Astrocyte of the cerebellum (primary cell): ENCODE measurements at places on chromosomes 7 and 10.

GRCh38 chr7:88670536-88670935 lies 89.0 kb upstream of the ZNF804B start:
- DNase-seq = no peak

DNA sequence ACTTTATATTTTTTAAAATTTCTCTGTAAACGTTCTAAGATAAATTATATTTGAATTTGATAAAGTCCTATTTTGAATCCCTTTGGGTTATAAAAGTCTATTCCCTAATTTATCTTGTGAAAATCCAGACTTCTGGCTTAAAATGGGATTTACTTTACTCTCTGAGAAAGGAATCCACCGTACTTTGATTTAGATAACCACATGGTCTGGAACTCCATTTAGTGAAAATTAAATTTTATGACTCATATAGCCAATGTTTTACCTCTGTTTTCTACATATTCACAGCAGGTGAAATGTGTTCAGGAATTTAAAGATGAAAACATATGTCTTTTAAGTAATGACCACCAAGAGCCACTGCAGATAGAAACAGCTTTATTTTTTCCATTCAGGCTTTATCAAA lies 141.8 kb upstream of the FGFR2 start:
- DNase-seq = no peak

- no peak for DNase-seq
Observed at GRCh38 chr7:92753614-92754013, 82.8 kb downstream of the CDK6 start.

DNA sequence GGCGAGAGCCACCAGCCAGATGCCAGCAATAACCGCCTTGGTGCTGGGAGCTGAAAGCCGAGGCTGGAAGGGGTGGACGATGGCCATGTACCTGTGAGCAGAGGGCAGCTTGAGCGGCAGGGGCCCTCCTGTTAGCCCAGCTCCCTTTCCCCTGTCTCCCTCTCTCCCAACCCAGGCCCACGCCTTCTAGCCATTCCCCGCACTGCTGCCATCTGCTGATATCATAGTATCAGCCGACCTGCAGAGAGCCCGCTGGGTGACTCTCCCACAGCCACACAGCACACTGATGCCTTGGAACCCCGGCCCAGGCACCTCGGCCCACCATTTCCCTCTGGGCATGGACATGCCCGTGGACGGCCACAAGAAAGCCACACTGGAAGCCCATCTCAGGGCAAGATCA lies 1.7 kb downstream of the TACR2 start:
- no peak for DNase-seq

- peak; percentile 44 for DNase-seq
Observed at GRCh38 chr10:6086375-6087233, 2.2 kb upstream of the RBM17 start.

GRCh38 chr10:21990449-21990848 lies 13.1 kb downstream of the DNAJC1 start:
- DNase-seq = no peak

GRCh38 chr10:48272682-48273081 lies 1.8 kb downstream of the FRMPD2 start:
- no peak for DNase-seq

GRCh38 chr10:25842146-25842545 lies 91.9 kb upstream of the MYO3A start:
- DNase-seq = no peak

- no peak for DNase-seq
Observed at GRCh38 chr10:132946806-132947546, 4.6 kb upstream of the CFAP46 start.

DNA sequence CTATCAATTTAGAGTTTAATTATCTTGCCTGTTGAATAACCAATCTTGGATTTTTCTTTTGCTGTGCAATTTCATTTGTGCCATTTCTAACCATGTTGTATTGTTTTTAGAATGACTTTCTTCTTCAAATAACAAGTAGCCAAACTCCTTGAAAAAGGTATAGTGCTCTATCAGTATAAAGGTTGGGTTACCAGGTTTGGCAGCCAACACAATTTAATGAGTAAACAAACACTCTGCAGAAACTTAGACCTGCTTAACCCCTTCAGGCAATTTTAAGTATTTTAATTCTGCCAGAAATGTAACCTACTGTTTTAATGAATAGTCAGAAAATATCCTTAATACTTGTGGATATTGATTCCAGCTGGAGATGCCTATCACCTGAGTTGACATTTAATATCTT lies 299.8 kb downstream of the ARL4A start:
- DNase-seq = no peak

GRCh38 chr10:49241385-49241784 lies 53.2 kb upstream of the TMEM273 start:
- DNase-seq = no peak

- no peak for DNase-seq
Observed at GRCh38 chr7:117021986-117022385, 68.7 kb downstream of the ST7 start.

DNA sequence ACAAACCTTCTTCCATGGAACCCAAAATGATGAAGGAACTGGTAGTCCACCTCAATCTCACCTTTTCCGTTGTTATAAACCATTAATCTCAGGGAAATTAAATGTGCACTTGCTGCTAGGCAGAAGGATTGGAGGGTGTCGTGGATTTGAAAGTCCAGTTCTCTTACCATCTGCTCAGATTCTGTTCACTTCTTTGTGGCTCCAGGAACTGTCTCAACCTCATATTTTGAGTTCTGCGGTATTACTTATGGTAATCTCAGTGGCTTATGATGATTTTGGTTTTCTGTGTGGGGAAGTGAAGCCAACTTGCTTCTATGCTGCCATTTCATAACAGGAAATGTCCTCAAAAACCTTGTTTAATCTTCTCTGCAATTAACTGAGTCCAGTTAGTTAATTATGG lies 136.4 kb downstream of the CDC14C start:
- DNase-seq = no peak

DNA sequence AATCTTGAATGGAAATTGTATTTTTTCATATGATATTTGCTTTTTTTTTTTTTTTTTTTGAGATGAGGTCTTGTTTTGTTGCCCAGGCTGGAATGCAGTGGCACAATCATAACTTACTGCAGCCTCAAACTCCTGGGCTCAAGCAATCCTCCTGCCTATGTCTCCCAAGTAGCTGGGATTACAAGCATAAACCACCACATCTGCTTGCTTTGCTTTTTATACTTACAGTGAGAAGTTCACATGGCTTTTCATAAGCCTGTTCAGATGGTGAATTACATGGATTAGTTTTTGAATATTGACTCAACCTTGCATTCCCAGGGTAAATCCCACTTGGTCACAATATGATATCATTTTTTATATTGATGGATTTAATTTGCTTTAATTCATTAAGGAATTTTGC lies 22.0 kb downstream of the LRRD1 start:
- DNase-seq = no peak

- DNase-seq = peak; percentile 57
Observed at GRCh38 chr10:4825868-4826791, at the start of gene AKR1E2. TSS of gene AKR1E2 (plus strand) at chr10:4826207. CDS start at chr10:4826325, 118 bp downstream.

GRCh38 chr7:952548-953441 lies 1.7 kb downstream of the ADAP1 start:
- DNase-seq = no peak

DNA sequence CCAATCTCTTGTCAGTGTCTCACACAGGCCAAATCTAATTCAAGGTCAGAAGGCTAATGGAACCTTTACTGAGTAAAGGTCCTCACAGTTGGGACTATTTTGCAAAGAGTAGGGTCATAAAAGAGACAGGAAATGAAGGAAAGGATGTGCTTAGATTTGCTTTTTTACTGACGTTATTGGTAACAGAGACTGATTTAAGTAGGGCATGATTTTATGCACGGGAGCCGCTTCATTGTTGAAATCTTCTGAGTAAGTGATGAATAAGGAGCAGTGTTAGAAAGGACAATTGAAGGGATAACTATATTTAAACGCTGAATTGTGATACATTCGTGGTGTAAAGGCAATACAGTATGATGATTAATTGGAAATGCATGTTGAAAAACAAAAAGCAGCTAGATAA lies 261.5 kb downstream of the MALRD1 start:
- no peak for DNase-seq

GRCh38 chr10:131931981-131932380 lies 31.2 kb downstream of the PPP2R2D start:
- DNase-seq = no peak

DNA sequence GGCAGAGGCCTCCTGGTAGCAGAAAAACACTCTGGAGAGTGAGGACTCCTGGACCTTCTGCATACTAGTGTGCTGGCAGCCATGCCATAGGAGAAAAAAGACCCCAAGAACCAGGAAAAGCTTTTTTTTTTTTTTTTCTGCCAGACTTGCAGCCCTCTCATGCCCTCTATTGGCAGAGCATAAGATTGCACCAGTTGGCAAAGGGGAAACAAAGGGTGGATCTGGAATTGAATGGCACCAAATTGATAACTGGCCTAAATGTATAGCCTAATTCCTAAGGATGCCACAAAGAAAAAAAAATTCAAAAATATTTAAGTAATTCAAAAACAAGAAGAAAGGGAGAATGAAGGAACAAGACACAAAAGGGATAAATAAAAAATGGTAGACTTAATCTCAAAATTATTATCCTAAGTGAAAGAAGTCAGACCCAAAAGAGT lies 112.5 kb upstream of the GHITM start:
- no peak for DNase-seq

DNA sequence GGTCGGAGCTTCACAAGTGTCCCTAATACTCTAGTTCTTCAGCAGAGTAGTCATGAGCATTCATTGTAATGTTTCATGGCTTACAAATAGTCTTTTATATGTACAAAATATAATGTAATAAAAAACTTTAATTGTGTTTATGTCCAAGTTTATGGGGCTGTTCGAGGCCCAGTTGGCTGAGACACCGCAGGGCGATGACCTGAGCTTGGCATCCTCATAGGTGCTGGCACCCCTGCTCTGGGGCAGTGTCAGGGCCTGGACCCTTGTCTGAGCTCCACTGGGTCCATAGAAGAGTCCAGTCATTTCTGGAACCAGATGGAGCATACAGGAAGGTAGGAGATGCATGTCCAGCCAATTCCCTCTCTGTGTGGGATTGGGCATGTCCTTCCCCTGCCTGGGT lies 12.9 kb upstream of the ZMIZ1 start:
- no peak for DNase-seq

GRCh38 chr7:72925546-72926120 lies 738 bp downstream of the POM121 start:
- DNase-seq = no peak

DNA sequence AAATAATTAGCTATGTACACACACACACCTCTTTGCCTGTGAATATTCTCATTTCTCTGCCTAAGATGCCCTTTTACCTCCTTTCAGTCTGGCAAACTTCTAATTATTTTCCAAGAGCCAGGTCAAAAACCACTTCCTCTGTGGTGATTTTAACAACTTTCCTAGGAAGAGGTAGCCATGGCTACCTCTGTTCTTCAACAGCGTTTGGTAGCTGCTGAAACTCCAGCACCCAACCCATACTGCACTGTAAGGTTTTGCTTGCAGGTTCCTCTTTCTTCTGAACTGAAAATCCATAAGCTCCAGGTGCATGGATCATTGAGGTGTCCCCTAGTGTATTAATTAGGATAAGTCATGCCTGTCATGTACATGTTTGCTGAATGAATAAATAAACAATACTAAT lies 25.6 kb downstream of the NRCAM start:
- no peak for DNase-seq

GRCh38 chr7:137025469-137026175 lies 157.2 kb downstream of the CHRM2 start:
- peak; percentile 50 for DNase-seq

DNA sequence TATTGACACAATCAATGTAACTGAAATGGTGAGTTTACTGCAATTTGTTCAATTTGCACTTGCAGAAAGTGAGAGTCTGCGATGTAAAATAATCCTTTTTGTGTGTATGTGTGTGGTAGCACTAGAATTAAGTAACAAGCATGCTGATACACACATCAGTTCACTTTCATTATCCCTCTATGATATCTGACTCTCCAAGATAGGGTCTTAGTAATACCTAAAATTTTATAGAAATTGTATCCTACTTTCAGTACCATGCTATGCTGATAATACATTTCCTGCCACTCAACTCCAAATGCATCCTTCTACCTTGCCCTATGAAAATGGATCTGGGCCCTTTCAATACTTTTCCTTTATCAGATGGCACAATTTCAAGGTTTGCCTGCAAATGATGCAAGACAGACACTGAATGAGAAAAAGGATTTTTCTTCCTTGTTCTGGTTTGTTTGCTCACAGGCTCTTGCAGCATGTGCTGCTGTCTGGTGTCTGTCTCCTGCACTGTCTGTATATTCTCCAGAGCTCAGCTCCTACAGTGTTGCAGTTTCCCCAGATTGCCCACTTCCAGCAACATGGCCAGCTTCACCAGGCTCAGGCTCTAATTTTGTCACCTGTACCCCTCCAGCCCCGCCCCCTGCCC lies 297.9 kb upstream of the HGF start:
- DNase-seq = no peak
